ENCODE measurements at places on chromosomes 12 and 14.

- DNase-seq = no peak
These were observed 46.5 kb downstream of the TEAD4 start for GRCh38 chr12:3005736-3006135.

DNA sequence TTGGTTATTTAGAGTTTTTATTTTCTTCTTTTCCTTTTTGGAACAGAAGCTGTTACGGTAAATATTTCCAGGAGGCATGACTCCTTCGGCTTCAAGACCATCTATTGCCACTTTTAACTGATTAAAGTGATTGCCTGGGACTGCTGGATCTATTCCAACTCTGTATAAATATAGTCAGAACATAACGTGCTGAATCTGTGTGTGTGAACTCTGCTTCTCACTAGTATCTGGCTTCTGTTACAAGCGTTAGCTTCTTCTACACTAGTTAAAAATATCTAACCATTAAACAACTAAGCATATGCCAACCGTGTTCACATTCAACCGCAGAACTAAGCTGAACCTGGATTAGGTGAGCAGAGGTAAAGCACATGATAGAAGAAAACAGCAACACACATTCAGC, 49.0 kb downstream of the TMTC1 start:
- no peak for DNase-seq

GRCh38 chr14:81222691-81223090, 1.9 kb upstream of the GTF2A1 start:
- DNase-seq = no peak

DNA sequence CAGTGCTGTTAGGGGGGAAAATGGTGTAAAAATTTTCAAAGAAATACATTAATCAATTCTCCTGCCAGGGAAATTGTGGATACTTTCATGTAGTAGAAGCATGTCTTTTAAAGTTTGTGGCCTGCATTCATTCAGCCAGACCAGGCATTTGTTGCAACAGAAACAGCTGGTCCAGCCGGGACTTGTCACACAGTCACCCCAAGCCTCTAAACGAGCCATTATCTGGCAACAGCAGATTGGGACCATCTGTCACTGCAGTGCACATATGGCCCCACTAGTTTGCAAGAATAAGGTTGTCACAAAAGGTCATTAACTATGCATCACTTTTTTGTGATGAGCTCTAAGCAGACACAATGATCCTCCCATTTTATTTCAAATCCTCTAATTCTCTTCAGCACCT, 193.9 kb downstream of the PHLDA1 start:
- DNase-seq = no peak

GRCh38 chr12:54588110-54588889, at the start of gene PPP1R1A:
PPP1R1A (minus strand) TSS chr12:54588659; CDS start chr12:54588488, 171 bp downstream.
- no peak for DNase-seq

DNA sequence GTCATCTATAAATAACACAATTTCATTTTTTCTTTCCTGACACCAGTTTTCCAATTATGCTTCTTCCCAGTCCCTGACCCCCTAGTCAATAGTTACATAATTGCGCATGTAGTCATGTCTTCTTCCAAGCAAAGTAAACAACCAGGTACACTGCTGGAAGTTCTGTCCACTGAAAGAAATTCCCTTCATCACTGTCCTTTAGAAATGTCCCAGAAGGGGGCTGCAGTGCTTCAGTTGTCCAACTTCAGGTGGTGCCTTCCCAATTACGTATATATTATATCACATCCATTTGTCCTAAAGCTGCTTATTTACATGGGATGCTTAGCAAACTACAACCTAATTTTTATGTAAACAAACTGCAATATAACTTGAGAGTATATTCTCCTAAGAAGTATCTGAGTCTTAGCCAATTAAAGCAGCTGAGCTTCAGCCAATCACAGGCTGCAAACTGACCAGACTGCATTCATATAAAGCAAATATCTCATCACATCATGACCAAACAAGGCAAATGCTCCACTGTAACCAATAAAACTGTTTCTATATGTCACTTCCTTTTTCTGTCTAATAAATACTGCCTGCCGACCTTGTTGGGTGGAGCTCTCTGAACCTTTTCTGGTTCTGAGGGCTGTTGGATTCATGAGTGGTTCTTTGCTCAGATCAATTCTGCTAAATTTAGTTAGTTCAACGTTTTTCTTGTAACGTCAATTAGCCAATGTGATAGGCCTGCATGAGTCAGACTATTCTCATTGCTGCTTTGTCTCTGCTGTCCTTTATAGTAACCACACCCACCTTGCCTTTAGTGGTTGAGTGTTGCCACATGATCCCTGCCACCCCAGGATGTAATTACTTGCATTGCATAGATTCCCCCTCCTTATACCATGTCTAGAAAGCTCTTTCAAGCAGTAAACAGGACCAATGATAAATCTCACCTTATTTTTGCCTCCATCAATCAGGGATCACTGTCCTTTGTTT, 239.3 kb downstream of the ALG10B start:
- no peak for DNase-seq

DNA sequence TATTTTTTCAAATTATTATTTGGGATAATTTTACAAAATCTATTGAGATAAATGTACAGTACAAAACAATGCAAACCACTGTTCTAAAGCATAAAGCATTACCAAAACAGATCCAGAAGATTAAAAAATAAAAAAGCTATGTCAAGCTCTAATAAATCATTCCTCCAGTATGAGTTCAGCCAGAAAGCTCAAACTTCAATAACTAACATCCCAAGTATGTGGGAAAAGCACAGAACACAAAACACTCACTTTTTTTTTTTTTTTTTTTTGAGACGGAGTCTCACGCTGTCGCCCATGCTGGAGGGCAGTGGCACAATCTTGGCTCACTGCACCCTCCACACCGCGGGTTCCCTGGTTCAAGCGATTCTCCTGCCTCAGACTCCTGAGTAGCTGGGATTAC, 11.3 kb downstream of the SAV1 start:
- no peak for DNase-seq
